ENCODE measurements at places on chromosomes 5 and 9.

DNA sequence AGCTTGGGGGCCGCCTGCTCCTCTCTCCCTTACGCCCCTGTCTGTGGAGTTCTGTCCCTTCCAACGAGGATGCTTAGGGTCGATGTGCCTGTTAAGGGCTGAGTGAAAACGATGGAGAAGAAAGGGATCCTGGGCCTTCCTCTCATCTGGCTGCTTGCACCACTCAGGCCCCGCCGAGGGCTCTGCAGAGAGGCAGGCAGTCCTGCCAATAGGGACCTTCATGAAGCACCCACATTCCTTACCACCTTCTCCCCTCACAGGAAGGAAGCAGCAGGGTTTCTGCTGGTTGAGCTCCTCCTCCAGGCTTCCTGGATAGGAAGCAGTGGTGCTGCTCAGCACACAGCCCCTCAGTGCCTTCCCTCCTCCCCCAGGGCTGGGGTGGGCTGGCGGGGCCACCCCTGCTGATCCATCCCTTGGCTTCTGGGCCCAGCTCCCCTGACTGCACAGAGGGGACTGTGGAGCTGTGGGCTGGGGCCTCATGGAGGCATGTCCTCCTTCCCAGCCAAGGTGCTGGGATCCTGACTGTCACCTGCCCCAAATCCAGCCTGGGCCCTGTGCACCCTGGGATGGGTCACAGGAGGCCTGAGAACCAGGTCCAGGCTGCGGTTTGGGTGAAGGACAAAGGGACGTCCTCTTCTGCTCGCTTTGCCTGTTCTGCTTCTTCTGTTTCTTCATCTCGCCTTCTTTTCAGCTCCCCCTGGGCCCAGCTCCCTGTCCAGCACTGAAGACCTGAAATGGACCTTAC is 50.5 kb downstream of the AHRR start:
- no peak for DNase-seq

GRCh38 chr9:92986176-92987119 is 39.1 kb downstream of the FGD3 start:
- no peak for DNase-seq

GRCh38 chr9:81546489-81546888 is 142.9 kb downstream of the TLE1 start:
- DNase-seq: no peak

GRCh38 chr5:122187426-122187825 is 58.1 kb downstream of the ZNF474 start:
- no peak for DNase-seq

DNA sequence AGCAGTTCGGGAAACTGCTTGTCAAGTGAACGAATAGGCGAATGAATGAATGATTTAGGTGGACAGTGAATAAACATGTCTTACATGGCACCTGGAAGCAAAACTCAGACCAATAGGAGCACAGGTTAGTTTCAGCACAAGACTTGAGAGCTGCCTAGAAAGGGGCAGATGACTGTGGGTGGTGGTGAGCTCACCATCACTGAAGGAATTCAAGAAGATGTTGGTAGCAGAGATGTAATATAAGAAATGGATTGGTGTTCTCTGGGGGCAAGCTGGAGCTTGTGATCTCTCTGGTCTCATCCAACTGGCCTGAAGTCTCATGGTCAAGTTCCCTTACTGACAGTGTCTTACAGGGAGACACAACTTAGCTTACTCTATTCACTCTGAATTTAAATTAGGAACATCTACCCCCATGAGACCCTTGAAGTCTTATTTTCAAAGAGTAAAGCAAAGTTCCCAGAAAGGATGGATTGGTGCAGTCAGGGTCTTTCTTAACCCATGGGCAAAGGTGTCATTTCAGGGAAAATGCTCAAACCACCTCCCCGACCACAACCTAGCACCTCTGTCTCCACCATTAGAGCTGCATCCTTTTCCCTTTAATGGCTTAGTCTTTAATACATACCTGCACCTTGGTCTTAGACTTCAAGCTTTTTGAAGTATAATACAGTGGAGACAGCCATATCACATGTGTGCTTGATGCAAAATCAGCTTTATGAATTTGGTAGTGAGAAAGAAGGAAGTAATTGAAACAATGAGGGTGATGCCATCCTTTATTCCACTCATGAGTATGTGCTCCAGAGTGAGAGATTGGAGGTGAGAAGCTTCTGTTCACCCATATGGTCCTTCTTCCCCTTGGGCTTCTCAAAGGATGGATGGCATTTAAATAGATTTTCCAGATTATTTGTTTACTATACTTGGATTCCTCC is 5.1 kb downstream of the LCP2 start:
- DNase-seq: no peak

Data from stimulated activated CD8-positive, alpha-beta memory T cell treated with anti-CD3 and anti-CD28 coated beads, Interleukin-7, amount 100 ng/mL, for 1 hour (primary cell).